Fibroblast of skin of left quadriceps (primary cell): ENCODE measurements at places on chromosomes 5 and 9.
A peak's percentile ranks its signal among the peaks of the same experiment; 100 is the strongest.

- peak; percentile 67 for DNase-seq
These were observed at the start of gene MSX2 for GRCh38 chr5:174724484-174725260. Gene MSX2, plus strand, starts transcription at chr5:174724582. Its CDS starts 78 bp downstream, at chr5:174724660.

- DNase-seq = peak; percentile 16
These were observed 82.0 kb upstream of the PCAT7 start for GRCh38 chr9:94472806-94473360.

GRCh38 chr9:37408933-37409710, 13.4 kb upstream of the GRHPR start:
- no peak for DNase-seq

- DNase-seq = peak; percentile 90
These were observed 26.8 kb upstream of the TNFAIP8 start for GRCh38 chr5:119328753-119329602.

GRCh38 chr5:177194268-177194667, 60.7 kb downstream of the NSD1 start:
- peak; percentile 93 for DNase-seq

GRCh38 chr9:105333811-105334210, 89.4 kb downstream of the SLC44A1 start:
- DNase-seq = no peak

- no peak for DNase-seq
These were observed 4.6 kb downstream of the SEPTIN8 start for GRCh38 chr5:132772291-132773070.

- DNase-seq = no peak
These were observed 165.0 kb downstream of the SMARCA2 start for GRCh38 chr9:2180154-2180553.
